ENCODE measurements at places on chromosomes 6 and 20.

DNA sequence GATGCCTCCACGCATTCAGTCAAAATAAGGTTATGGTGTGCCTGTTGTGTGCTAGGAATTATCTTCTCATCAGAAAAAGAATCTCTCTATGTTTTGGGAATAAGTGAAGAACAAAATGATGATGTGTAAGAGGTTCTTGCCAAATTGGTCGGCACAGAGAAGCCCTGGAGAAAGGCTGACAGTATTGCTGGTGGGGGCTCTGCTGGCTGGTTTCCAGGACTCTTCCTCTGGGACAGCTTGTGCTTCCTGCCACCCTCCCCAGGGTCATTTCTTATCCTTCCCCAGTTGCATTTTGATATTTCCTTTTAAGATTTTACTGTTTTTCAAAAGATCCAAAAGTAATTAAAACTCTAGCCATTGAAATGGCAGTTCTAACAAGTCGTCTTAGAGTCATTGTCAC is 22.1 kb downstream of the CST4 start:
- no peak for DNase-seq

- no peak for DNase-seq
Measured at GRCh38 chr6:35603326-35604202, 85.2 kb downstream of the FKBP5 start.

GRCh38 chr6:153167907-153168306 is 36.8 kb upstream of the RGS17 start:
- DNase-seq: no peak

DNA sequence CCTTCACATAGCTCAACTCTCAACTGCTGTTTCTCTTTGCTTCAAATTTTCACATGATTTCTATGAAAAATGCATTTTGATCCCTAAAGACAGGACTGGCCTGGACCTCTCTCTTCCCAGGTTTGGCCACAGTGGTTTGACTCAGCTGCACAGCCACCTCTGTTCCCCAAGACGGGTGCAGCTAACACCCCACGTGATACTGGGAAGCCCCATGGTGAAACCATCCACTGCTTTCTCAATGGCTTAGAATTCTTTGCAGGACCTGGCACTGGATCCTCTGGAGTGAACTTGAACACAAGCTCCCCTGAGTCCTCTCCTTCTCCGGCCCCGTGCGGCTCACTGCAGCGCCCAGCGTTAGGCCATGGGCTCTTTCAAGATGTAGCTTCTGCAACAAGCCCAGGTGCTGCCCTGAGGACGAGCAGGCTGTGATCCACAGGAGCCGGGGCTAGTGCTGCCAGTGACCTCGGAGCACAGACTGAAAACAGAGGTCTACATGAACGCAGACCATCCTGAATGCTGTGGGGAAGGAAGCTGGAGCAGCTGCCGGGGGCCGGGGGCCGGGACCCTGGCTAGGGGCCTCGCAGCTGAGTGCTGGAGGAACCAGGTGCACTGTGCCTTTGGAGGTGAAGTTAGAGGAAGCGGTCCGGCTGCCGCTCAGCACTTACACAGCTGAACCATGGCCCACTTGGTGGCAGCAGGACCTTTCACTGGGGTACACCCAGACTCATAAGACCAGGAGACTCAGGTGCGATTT is 58.8 kb upstream of the MPC1 start:
- DNase-seq: no peak

- no peak for DNase-seq
Measured at GRCh38 chr6:113856625-113857555, at the start of gene MARCKS. Gene MARCKS (plus strand): TSS chr6:113857345. CDS start chr6:113857746, 401 bp downstream.

DNA sequence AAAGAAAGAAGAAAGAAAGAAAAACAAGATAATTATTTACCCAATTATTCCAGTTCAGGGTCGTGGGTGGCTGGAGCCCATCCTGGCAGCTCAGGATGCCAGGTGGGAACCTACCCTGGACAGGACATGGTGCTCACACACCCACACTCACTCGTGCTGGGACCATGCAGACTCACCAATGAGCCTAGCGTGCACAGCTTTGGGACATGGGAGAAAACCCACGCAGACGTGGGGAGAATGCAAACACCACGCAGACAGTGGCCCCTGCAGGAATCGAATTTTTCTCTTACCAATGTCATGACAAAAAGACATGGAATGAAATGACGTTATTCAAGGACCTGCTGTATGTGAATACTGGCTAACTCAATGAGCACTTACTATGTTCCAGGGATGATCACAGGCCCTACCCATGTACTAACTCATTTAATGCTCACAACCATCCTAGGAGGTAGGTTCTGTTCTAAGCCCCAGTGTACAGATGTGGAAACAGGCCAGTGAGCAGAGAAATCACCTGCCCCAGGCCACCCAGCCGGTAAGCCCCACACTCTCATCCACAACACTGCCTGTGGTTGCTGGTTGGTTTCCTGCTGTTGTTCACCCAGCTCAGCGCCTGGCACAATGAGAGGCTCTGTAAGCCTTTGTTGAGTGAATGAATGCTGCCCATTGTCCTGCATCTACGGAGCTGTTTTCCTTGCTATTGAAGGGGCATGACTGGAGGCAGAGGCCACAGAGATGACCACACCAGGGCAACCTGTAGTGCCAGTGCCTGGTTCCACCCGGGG is 6.8 kb upstream of the PI16 start:
- DNase-seq: no peak

- no peak for DNase-seq
Measured at GRCh38 chr6:45991189-45991588, 24.5 kb downstream of the CLIC5 start.

GRCh38 chr20:49769048-49769581 is 43.5 kb upstream of the SLC9A8 start:
- DNase-seq: no peak

DNA sequence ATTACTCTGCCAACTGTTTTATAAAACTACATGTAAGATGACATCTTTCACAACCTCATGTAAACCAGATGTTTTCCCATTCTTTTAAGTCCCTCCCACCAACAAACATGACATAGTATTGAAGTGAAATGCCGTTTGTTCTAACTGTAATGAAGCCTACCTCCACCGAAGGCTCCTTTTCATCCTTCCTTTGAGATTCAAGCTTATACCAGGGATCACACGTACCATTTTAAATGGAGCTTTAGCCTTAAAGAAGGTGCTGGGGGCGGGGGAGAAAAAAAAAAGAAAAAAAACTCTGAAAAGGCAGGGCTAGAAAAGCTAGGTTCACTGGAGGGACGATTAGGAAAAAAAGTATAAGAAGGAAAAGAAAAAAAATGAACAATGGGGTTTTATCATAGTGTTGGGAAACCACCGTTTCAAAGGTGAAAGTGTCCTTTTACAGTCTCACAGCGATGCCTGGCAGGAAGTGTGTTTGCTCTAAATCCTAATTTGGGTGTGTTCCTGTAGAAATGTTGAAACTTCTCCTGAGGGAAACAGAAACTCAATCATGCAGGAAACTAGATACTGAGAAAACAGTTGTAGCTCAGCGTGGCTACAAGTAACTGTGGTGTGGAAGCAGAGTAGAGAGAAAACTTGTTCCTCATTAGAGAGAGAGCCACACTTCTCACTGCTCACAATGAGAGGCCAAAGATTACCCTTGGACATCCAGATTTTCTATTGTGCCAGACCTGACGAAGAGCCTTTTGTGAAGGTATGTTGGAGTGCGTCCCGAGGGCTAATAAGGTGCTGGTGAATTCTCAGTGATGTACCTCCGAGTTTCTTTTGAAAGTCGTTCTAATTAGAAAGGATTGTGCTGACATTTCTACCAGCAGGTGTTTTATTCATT is 37.6 kb upstream of the HINT3 start:
- peak; percentile 31 for DNase-seq

- no peak for DNase-seq
Measured at GRCh38 chr6:84791233-84791632, 26.8 kb upstream of the TBX18 start.

DNA sequence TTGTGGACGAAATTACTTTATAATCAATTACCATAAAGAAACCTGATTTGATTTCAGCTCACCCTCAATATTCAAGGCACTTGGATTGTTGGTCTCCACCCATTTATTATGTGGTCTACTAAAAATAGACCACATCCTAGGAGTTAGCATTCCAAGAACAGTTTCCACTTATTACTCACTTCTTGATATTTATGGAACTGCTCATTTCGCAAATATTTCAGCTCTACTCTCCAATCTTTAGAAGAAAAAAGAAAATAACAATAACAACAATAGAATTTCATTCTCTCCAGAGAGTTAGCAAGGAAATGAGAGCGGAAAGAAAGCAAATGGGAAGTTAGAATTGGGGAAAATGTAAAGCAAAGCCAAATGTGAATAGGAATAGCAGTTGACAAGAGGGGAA is 26.2 kb upstream of the HDAC2 start:
- no peak for DNase-seq

DNA sequence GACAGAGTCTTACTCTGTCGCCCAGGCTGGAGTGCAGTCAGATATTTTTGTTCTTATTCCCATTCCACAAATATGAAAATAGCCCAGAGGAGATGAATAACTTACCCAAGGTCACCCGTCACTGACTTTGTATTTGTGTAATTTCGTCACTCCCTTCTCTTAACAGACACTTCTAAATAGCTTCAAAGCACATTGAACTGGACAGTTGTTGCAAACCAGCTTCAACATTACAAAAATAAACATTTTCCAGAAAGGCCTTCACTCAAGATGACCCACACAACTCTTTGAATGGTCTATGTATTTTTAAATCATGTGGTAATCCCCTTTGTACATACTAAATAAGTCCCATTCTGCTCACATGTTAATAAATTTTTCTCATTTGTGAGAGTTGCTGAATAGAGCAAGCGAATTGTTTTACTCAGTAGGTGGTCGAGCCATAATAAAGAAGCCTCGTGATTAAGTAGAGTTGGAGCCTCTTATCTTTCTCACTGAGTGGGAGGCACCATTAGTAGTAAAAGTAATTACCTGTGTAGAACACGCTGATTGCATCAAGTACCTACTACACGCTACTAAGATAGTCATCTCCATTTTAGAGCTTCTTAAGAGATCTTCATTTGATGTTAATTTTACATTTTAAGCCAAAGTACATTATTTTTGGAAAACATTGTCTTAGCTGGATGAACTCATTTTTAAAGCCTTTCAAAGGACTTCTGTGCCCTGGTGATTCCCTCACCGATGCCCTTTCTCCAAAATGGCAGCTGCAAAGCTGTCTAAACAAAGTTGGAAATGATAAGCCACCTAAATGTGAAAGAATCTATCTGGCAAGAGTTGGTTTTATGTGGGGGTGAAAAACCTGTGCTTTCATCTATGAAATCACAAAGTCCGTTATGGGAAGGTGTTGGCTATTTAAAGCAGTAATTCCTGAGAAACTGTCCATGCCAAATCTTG is 110.0 kb downstream of the TSHZ2 start:
- DNase-seq: no peak

GRCh38 chr6:35391240-35391968 is 49.0 kb downstream of the PPARD start:
- no peak for DNase-seq

DNA sequence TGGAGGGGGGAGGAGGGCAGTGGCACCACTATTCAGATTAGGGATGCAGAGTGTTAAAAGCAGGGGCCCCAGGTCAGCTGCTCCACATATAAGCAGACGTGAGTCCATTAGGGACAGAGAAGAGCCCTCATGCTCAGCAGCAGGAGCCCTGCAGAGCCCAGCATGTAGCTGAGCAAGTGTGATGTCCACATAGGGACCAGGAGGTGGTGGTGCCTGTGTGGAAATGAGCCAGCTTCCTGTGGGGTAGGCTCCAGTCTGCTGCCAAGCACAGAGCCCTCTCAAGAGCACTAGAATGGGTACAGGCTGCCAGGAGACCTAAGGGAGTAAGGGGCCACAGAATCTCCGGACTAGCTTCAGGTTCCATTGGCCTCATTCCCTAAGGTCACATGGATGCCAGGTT is 57.9 kb upstream of the MLN start:
- DNase-seq: no peak

DNA sequence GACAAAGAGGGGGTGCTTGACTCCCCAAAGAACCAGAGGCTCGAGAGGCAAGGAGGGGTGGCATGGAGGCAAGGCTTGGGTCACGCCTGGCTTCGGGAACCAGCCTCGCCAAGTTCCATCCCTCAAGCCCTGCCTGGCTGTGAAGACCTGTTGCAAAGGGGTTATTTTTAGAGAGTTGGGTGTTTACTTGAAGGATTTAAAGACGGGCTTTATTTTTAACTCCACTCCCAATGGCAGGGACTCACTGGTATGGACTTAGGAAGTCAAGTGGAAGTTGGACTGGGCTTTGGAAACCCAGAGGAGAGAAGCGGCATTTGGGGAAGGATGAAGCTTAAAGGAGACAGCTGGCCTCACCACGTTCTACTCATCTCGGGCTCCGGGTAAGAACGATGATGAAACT is 43.1 kb downstream of the JPH2 start:
- no peak for DNase-seq

- no peak for DNase-seq
Measured at GRCh38 chr6:10441004-10441654, 26.3 kb upstream of the TFAP2A start.

GRCh38 chr20:19376451-19377229 is 164.2 kb downstream of the SLC24A3 start:
- no peak for DNase-seq

DNA sequence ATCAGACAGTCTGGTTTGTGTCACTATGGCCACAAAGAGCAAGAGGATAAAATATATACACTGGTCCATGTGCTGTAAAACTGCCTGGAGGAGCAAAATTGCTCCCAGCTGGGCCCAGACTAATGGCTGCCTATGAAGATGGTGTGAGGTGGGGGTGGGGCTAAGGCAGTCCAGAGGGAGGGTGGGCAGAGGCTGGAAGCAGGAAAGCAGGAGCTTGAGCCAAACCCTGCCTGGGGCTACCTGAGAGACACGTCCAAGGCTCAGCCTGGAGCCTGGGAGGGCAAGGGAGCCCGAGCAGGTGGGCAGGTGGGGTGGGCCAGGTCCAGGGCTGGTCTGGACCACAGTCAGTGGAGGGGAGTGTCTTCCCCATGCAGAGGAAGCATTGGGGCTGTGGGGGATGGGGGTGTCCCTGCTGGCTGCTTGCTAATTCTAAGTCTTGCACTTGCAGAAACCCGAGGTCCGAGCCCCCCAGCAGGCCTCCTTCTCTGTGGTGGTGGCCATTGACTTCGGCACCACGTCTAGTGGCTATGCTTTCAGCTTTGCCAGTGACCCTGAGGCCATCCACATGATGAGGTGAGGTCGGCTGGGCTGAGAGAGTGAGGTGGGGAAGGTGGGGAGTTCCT is 9.5 kb downstream of the HSPA12B start:
- no peak for DNase-seq

DNA sequence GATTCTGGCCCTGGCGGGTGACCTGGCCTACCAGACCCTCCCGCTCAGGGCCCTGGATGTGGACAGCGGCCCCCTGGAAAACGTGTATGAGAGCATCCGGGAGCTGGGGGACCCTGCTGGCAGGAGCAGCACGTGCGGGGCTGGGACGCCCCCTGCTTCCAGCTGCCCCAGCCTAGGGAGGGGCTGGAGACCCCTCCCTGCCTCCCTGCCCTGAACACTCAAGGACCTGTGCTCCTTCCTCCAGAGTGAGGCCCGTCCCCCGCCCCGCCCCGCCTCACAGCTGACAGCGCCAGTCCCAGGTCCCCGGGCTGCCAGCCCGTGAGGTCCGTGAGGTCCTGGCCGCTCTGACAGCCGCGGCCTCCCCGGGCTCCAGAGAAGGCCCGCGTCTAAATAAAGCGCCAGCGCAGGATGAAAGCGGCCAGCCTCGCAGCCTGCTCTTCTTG is 868 bp upstream of the SLC2A4RG start:
- DNase-seq: peak; percentile 22

Measured in stimulated activated CD4-positive, alpha-beta T cell treated with anti-CD3 and anti-CD28 coated beads, Interleukin-12 subunit alpha, Interleukin-12 subunit beta, amount 100 ng/mL, for 48 hours (primary cell).